ENCODE measurements at places on chromosomes 2 and 18.

GRCh38 chr2:56132138-56132537 is 51.7 kb upstream of the CCDC85A start:
- DNase-seq = no peak

GRCh38 chr2:237279012-237279768 is 134.8 kb downstream of the COL6A3 start:
- no peak for DNase-seq

DNA sequence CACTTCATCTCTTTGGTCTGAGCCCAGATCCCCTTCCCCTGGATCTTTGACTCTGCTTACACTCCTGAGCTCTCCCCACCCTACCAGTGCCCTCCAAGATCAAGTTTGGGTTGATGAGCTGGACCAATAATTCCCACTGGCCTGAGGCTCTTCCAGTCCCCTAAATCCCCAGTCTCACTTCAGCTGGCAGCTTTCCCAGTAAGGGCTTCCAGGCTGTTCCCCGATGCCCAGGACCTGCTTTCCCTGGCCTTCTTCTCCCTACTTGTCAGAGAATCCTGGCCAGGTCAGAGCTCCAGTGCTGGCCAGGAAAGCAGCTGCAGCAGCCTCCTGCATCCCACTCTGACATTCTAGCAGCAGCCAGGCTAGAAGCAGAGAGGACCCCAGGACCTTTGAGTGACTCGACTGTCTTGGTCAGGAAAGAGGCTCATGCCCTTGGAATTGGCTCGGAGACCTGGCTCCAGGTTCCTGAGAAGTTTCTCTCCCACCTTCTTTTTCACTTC is 3.5 kb downstream of the WNT6 start:
- DNase-seq = no peak

DNA sequence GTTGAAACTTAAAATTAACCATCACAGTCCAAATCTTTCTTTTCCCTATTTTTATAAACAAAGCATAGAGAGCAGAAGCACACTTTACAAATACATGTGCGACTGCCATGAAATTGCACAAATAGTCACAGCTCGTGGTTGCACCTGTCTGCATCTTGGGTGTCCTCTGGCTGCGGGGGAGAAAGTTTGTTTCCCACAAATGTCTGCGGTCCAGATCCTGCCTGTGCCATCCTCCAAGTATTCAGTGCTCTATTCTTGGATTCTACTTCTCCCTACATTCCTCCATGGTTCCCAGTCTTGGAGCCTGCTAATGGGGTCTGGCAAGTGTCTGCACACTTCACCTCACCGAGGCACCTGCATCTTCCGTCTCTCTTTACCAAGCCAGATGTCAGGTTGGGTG is 52.2 kb downstream of the SMIM21 start:
- DNase-seq = no peak
